ENCODE measurements at places on chromosomes 6 and 20.

- DNase-seq, result no peak
Measured at GRCh38 chr20:52103913-52104545, 87.5 kb downstream of the ZFP64 start.

- no peak for DNase-seq
Measured at GRCh38 chr6:2919886-2920285, 16.8 kb upstream of the SERPINB9 start.

GRCh38 chr6:35439308-35439707 lies 12.8 kb upstream of the FANCE start:
- no peak for DNase-seq

GRCh38 chr6:150732765-150733539 lies 132.6 kb upstream of the MTHFD1L start:
- peak; percentile 10 for DNase-seq

GRCh38 chr6:7108964-7109836 lies 1.4 kb downstream of the RREB1 start:
- no peak for DNase-seq

DNA sequence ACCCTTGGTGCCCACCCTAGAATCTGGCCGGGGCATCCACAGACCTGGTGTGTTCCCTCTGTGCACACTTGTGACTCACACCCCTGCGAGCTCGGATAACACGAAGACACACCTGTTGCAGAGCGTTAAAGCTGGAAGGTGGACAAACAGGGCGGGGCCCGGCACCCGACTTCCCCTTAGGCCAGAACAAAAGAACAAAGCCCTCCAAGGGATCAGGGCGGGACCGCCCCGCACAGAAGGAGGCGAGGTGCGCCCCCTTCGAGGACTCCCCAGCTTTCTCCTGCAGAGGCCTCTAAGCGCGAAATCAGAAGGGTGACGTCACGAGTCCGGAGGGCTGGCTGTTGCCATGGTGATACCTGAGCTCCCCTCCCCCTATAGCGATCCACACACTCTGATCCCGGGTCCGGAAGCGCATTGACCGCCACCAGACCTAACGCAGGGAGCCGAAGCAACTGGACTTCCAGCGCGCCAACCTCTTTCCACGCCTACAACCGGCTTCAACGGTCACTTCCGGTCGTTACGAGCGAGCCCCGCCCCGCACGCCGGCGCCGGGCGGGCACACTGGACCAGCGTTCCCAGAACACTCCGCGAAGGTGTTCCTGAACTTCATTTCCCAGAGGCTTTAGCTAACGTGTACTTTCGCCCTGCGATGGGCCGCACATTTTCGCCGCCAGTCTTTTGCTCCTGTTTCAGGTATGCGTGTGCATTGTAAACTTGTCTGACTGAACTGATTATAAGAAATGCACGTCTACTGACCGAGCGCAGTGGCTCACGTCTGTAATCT lies at the start of gene ZNF184:
TSS of gene ZNF184 (minus strand) at position 489 of the 784 bp plus-strand sequence. CDS start 811 bp downstream, outside the sequence.
- DNase-seq, result peak; percentile 94

GRCh38 chr20:64073476-64074183 lies 5.7 kb downstream of the RGS19 start:
- no peak for DNase-seq

DNA sequence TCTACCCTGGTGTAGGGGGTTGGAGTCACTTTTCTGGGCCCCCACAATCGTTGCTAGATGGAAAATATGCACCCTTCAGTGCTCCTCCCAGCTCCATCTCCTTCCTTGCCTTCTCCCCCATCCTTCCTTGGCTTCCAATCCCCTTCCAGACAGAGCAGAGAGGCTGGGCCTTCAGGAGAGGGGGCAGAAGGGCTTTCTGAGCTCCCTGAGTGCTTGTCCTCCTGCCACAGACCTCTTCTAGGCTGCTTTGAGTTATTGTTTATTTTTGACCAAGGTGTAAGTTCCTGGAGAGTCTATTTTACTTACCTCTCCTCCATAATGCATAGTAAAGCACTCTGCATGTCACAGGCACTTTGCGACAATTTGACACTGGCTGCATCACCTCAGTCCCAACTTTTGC lies 96.4 kb upstream of the CNKSR3 start:
- DNase-seq, result no peak

DNA sequence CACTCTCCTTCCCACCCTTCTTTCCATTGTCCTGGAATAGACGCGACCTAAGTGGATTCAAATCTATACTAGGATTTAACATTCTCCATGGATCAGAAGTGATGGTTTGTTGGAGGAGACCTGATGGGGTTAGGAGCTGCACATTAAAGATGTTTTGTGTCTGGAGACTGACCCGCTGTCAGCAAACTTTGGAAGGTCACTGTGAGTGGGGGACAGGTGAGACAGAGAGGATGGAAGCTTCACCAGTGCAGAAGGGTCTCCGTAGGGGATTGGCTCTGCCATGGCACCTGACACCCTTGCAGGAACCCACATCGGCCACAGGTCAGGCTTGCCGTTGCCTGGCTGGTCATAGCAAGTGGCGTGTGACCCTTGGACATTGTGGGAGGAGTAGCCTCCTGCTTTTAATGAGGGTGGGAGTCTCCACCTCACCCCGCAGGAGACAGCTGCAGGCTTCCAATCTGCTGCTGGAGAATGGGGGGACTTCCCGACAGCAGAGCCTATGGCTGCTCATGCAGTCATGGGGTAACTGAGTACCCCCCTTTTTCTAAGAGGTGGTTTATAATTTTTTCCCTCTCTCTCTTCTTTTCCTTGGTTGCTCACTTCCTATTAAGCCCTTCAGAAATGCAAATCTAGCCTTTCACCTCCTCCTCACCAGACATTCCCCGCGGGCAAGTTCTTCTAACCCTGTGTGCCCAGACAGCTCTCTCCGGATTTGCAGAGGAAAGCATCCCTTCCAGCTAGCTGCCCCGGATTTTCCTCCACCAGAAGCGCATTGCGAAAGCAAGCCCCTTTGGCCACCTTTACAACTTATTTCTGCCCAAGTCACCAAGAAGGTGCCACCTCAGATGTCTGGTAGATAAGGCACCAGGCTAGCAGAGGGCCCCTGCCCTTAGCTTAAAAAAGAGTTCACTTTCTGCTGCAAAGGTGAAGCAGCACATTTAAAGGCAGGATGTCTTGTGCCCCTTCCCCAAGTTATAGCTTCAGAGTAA lies 53.5 kb downstream of the DACT2 start:
- no peak for DNase-seq

DNA sequence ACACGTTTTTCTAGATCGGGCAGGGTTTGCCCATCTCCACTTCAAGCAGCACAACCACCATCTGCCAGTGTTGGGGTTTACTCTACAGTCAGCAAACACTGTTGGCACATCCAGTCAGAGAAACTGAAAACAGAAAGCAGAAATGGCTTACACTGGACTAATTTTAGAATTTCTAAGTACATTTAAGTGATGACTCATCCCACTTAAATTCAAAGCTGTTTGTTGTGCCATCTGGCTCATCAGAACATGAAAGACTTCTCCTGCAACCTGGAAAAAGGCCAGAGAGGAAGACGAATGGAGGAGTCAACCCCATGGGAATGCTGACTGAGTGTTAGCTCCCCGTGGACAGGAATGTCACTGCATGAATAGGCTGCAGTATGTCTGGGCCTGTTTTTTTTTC lies 21.8 kb downstream of the FAM209B start:
- DNase-seq, result peak; percentile 69

- no peak for DNase-seq
Measured at GRCh38 chr6:142635130-142635529, 309.8 kb downstream of the HIVEP2 start.

DNA sequence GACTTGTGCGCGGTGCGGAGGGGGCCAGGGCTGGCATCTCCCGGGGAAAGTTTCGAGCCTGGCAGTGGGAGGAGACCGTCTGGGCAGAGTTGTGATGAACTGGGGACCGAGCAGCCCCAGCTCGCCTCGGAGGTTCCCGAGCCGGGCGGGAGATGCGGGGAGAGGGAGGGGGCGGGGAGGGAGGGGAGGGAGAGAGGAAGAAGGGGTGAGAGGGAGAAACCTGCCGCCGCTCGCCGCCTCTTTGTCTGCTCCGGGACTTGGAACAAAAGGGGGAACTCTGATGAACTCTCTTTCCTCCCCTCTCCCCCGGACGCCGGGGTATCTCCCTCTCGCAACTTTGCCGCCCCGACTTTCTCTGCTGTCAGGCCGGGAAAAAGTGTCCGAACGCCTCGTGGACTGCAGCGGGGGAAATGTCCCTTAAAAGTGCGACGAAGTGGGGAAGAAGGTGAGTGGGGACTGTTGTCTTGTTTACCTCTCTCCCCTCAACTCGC lies 72.7 kb downstream of the SOX4 start:
- DNase-seq, result no peak

GRCh38 chr6:111752476-111752875 lies 120.8 kb downstream of the FYN start:
- DNase-seq, result no peak

- DNase-seq, result no peak
Measured at GRCh38 chr20:20406306-20406705, 38.4 kb downstream of the INSM1 start.

DNA sequence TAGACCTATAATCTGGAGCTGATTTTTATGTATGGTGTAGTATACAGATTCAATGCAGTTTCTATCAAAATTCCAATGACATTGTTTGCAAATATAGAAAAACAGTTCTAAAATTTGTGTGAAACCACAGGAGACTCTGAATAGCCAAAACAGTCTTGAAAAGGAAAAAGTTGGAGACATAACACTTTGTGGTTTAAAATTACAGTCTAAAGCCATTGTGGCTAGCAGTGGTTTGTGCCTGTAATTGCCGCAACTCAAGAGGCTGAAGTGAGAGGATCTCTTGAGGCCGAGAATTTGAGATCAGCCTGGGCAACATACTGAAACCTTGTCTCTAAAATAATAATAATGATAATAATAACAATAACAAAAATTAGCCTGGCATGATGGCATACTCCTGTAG lies 213.7 kb downstream of the CDKAL1 start:
- DNase-seq, result no peak

- no peak for DNase-seq
Measured at GRCh38 chr6:161111261-161111660, 119.7 kb downstream of the MAP3K4 start.

DNA sequence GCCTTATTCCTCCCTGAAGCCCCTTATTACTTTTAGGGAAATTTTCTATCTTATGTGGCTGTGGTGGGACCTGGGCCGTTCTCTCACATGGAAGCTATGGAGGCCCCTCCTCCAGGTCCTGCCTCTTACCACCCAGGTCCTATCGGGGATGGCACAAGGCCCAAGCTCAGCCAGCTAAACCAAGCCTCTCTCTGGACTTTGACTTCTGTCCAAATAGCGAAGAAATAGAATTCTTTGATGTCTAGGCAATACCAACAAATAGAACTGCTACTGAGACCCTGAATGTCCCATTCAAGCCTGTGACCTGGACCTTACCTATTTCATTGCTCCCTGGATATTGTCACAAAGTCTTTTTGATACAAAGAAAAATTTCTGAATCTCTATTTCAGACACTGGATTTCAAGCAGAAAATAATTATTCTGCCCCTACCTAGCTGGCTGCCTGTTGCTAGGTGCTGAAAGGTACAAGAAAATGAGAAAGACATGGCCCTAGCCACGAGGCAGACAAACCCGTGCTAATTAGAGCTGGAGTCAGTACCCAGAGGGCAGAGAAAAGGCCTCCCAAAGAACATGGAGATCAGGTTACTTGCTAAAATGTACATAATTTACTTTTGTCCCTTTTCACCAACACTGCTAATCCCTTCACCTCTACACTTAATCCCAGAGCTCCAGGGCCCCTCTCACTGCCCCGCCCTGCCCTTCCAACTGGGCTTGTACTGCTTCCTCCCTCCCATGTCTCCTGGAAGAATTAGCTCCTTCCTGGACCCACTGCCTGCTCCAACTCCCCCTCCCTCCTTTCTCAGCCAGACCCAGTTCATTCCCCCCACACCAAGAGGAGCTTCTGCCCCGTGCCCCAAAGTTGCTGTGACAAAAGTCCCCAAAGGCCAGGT lies 15.5 kb upstream of the NNAT start:
- no peak for DNase-seq

- DNase-seq, result no peak
Measured at GRCh38 chr6:133502441-133503335, 261.5 kb downstream of the EYA4 start.

- no peak for DNase-seq
Measured at GRCh38 chr6:135161411-135162395, 19.4 kb upstream of the MYB start.

DNA sequence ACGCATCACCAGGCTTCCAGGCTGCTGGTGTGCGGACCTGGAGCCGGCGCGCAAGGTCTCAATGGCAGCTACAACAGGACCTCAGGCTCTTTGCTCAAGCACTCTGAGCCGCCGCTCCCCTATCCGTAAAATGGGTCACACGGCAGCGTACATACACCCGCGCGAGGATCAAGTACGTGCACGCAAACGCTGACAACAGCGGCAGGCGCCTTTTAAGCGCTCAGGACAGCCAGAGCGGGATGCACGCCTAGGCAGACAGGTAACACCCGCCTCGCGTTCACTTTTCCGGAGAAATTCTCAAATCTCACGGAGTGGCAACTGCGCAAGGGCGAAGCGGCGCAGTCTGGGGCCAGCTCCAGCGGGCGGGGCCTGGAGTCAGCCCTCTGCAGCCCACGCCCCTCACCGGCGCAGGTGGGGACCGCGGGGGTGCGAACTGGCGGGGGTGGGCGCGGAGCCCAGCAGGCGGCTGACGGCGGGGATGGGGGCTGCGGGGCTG lies 535 bp downstream of the EXOC2 start:
- peak; percentile 33 for DNase-seq

GRCh38 chr20:22579711-22580697 lies 4.4 kb downstream of the FOXA2 start:
- no peak for DNase-seq

DNA sequence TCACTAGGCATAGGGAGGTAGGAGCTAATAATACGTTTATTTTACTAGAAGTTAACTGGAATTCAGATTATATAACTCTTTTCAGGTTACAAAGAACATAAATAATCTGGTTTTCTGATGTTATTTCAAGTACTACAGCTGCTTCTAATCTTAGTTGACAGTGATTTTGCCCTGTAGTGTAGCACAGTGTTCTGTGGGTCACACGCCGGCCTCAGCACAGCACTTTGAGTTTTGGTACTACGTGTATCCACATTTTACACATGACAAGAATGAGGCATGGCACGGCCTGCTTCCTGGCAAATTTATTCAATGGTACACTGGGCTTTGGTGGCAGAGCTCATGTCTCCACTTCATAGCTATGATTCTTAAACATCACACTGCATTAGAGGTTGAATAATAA lies 1.1 kb downstream of the HFE start:
- DNase-seq, result no peak

Data from GM12864 (cell line).